Adrenal gland (tissue), 19 donors: ENCODE measurements at places on chromosomes 11 and 22. TPM values are rescaled to one million over a fixed set of nuclear protein-coding genes. Genes with fewer than 3 reads are reported as not detected.

GLYATL2 gene
- 0.17 TPM for total RNA-seq

DNA sequence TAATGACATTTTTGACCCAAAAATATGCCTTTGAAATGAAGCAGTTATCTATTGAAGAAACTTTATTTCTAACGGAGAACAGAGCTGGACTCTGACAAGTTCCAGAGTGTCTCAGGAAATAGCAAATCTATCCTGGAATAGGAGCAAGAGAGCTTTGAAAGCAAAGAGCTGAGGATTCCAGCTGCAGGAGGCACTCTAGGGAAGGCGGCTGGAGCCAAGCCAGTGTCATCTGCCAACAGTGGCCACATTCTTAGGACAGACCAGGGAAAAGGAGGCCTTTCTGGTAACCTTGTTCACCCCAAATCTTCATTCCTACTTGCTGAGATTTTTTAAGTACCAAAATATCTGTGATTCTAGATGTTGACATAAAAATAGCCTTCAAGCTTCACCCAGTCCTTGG, 493.5 kb upstream of the B3GAT1 start:
- no peaks in the 10 kb centered on the region for H3K36me3 ChIP-seq
- peaks cover 3% of the 10 kb centered on the region for H3K27me3 ChIP-seq
- H3K4me1 ChIP-seq, result no peaks in the 10 kb centered on the region
- no peak overlapping the region for H3K4me3 ChIP-seq
- no peak for DNase-seq

GRCh38 chr11:77402218-77402556, 71.7 kb downstream of the PAK1 start:
- no peaks in the 10 kb centered on the region for H3K36me3 ChIP-seq
- no peak overlapping the region for H3K4me3 ChIP-seq
- no peak overlapping the region for H3K27ac ChIP-seq
- peaks cover 2% of the 10 kb centered on the region for H3K4me1 ChIP-seq
- no peaks in the 10 kb centered on the region for H3K27me3 ChIP-seq
- no peak for DNase-seq

GRCh38 chr11:17923217-17923616, 89.6 kb downstream of the SERGEF start:
- H3K4me1 ChIP-seq, result peaks cover 38% of the 10 kb centered on the region
- H3K27ac ChIP-seq, result no peak overlapping the region
- no peaks in the 10 kb centered on the region for H3K36me3 ChIP-seq
- H3K4me3 ChIP-seq, result no peak overlapping the region
- DNase-seq, result no peak

DNA sequence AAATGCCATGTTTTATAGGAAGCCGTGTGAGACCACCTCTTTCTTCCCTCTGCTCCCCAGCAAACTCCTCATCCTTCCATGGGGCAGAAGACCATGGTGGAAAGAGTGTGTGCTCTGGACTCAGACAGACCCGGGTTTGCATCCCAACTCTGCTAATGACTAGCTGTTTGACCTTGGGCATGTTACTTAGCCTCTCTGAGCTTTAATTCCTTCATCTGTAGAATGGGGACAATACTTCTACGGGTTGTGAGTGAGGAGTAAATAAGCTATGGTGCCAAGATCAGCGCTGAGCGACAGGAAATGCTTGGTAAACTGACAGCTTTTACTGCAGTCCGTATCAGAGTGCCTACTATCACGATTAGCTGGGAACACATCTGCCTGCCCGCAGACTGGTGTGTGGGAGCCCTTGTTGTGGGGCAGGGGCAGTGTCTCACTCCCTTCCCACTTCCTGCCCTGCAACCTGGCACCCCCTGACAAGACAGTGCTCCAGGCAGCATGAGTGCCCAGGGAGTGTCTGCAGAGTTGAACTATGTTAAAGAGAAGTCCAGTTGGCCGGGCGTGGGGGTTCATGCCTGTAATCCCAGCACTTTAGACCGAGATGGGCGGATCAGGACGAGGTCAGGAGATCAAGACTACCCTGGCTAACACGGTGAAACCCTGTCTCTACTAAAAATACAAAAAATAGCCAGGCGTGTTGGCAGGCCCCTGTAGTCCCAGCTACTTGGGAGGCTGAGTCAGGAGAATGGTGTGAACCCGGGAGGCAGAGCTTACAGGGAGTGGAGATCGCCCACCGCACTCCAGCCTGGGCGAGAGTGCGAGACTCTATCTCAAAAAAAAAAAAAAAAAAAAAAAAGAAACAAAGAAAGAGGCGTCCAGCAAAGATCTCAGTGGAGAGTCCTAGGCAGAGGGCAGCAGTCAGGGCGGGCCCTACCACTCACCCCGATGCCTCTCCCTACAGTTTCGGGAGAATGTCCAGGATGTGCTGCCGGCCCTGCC, 2.2 kb downstream of the SEC14L2 start:
- DNase-seq, result no peak
- H3K36me3 ChIP-seq, result no peaks in the 10 kb centered on the region
- H3K27me3 ChIP-seq, result no peaks in the 10 kb centered on the region
- peaks cover 18% of the 10 kb centered on the region for H3K4me1 ChIP-seq
